Islet precursor cell (in vitro differentiated cells): ENCODE measurements at places on chromosomes 1 and 21.

GRCh38 chr1:94562519-94563260 is 21.1 kb upstream of the F3 start:
- DNase-seq, result peak; percentile 78

DNA sequence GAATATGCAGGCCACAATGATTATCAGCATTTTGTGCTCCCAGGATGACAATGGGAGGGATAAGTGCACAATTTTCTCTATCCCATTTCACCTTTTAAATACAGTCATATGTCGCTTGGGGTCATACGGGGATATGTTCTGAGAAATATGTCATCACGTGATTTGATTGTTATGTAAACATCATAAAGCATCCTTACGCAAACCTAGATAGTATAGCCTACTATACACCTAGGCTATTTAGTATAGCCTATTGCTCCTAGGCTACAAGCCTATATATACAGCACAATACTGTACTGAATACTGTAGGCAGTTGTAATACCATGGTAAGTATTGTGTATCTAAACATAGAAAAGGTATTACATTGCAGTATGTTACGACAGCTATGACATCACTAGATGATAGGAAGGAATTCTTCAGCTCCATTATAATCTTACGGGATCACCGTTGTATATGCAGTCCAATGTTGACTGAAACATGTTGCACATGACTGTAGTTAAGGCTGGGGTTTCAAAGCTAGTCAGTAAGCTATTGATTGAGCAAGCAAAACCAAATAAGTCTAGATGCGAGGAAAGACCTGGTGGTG is 18.9 kb downstream of the RUSC1 start:
- no peak for DNase-seq

DNA sequence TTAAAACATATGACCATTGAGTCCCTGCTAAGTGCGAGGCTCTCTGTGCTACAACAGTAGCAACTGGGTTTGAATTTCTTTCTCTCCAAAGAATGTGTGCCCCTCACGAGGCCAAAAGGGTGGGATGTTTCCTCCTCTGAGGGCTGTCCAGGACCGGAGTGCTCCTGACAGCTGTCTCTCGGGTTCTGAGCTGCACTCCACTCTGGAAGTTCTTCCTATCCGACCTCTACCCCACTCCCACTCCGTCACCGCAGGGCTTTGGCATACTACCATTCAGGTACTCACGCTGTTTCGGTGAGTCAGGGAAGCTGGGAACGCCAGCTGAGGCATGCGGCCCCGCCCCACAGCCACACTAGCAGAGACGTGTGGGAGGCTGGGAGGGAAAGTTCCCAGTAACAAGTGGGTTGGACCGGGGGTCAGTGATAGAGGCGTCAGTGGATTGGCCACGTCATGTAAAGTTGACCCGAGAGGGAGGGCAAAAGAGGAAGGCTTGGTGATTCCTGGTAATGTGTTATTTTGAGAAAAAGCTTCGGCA is 705 bp upstream of the SLC50A1 start:
- DNase-seq, result peak; percentile 99

DNA sequence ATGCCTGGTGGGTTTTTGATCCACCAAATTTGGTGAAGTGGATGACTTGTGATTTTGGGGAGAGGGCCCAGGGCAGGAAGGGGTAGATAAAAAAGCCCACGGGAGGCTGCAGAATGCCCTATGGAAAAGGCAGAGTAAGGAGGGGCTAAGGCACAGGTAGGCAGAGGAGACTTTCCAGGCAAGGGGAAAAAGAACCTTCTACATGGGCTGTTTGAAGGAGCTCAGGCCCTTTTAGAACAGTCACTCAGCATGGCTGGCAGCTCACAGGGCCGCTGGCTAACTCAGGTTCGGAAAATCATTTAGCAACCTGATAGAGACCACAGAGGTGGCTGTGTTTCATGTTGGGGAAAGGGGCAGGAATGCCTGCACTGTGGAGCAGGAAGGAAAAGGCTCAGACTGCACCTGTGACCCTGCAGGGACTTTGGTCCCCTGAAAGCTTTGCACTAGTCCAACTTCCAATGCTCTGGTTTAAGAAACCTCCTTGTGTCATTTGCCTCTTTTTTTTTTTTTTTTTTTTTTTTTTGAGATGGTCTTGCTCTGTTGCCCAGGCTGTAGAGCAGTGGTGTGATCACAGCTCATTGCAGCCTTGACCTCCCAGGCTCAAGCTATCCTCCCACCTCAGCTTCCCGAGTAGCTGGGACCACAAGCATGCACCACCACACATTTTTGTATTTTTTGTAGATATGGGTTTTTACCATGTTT is 58.5 kb upstream of the ENAH start:
- no peak for DNase-seq

GRCh38 chr21:42396799-42397745 is 1.2 kb upstream of the TMPRSS3 start:
- DNase-seq, result no peak

GRCh38 chr21:41886328-41886727 is 7.2 kb upstream of the PRDM15 start:
- DNase-seq, result no peak

DNA sequence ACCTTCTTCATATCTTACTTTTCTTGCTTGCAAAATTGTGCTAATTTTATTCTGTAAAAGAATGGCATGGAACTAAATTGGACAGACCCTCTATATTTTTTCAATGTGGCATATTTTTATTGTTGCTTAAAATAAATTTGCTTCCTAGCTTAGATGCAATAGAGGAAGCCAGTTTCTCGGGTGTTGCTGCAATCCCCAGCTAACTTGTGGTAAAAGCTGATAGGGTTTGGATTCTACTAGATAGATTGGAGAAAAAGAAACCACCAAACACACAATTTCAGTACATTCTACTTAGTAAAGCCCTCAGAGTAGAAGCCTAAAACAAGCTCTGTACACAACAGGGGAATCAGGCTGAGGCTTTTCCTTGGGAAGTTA is 49.5 kb upstream of the GCLM start:
- no peak for DNase-seq
